Activated CD4-positive, alpha-beta T cell treated with anti-CD3 and anti-CD28 coated beads, Interleukin-2, amount 50 U/mL, for 24 hours (primary cell): ENCODE measurements at places on chromosomes 16 and 17.
A peak's percentile ranks its signal among the peaks of the same experiment; 100 is the strongest.

- DNase-seq = peak; percentile 12
These were observed 20.9 kb downstream of the COIL start for GRCh38 chr17:56939869-56940484.

DNA sequence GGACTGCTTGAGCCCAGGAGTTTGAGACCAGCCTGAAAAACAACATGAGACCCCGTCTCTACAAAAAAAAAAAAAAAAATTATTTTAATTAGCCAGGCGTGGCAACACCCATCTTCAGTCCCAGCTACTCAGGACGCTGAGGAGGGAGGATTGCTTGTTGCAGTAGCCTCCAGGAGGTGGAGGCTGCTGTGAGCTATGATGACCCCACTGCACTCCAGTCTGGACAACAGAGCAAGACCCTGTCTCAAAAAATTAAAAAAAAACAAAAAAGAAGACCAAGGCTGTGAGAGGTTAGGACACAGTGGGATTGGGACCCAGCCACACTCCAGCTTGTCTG is 1.3 kb upstream of the SNAI3 start:
- no peak for DNase-seq

DNA sequence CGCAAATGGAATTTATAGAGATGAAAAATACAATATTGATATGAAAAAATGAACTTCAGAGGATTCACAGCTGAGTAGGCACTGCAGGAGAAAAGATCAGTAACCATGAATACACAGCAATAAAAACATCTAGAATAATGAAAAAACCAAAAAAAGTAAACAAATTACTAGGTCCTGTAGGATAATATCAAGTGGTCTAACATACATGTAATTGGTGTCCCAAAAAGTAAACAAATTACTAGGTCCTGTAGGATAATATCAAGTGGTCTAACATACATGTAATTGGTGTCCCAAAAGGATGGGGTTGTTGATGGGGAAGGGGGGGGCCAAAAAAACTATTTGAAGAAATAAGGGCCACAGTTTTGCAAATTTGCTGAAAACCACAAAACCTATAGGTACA is 43.4 kb downstream of the ZNF18 start:
- no peak for DNase-seq

DNA sequence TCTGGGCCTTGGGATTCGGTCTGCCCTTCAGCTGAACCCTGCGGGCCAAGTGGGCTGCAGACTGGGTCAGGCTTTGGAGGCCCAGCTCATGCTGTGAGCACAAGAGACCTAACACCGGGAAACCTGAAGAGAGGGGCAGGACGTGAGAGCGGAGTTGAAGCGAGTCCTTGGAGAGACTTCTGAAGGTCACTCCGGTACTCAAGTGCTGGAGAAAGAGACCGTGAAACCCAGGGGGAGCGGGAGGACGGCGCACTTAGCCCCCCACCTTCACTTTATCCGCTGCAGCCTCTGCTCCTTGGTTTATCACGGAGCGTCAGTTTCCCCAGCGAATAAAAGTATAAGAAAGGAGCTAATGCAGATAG is 361 bp downstream of the UQCRC2 start:
- DNase-seq = no peak

GRCh38 chr16:89695086-89695874 is 6.2 kb downstream of the SPATA2L start:
- no peak for DNase-seq

DNA sequence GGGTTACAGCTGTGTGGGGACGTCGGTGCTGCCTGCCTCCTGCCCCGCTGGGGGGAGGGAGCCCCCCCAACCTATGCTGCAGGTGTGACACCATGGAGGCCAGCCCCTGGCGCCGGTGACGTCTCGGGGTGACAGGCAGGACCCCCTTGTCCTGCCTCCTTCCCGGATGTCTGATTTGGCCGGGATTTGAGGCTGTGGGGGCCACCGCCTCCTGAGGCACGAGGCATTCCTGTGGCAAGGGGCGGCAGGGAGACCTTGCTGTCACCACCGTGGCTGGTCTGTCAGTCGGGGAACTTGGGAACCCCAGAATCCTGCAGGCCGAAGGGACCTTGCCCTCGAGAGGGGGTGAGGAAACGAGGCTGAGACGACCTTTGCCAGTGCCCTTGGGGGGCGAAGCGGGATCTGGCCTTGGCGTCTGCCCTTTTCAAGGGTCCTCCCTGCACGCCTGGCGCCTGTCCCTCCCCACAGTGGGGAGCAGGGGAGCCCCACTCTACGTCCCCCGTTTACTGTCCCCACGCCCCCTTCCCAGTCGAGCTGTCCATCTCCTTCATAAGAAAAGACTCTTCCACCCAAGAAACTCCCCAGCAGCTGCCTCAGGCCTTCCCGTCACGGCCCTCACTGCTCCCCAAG is 74.4 kb downstream of the METRNL start:
- no peak for DNase-seq

DNA sequence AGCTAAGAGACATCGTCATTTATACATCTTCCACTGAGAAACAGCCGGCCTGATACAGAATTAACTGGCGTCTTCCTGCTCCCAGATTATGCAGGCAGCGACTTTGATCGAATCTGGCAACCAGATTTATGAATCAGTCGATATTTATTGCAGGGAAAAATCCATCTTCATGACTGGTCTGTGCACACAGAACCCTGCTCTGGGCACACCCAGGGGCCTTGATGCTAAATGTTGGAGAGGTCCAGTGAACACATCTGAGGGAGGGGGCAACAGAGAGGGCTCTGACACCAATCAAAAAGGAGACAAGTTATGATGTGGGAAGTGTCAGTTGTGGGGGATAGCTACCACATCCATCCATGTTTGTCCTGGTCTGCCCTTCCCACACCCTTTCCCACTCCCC is 102.9 kb downstream of the TMEM132E start:
- DNase-seq = no peak

DNA sequence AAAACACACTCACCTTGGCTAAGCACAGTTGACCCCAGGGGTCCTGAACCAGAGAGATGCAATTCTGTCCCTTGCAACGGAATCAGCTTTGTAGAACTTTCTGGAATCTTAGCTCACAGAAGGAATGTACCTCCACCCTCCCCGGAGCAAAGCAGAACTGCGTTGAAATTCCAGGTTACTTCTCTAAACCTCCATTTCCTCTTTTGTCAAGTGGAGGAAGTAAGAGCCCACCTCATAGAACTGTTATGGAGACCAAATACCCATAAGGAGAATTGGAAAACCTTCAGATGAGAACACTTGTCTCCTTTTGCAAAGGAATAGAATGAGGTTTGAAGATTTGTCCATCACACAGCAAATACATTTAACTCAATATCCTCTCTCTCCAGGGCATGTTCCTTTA is 86.6 kb upstream of the RBBP6 start:
- no peak for DNase-seq

DNA sequence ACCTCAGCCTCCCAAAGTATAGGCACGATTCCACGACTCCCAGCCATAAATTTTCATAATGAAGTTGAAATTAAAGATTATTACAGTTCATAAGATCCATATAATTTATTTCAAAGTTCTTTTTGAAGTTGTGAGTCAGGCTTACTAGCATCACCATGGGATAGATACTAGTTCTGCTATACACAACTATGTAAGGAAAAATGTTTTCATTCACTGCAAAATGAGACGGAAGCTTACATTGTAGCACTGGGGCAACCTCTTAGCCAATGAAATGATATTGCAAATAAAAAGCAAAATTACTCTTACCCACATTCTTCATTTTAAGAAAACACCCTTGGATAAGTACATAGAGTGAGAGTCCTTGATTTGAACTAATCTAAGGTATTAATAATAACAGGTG is 18.8 kb upstream of the MARCHF10 start:
- no peak for DNase-seq
